Smooth muscle cell of the pulmonary artery (primary cell): ENCODE measurements at places on chromosomes 2 and 18. TPM values are rescaled to one million over a fixed set of nuclear protein-coding genes. Genes with fewer than 3 reads are reported as not detected.

Gene APOB
- under 0.01 TPM in 1 of 2 replicates, not detected in the other for total RNA-seq

Gene SERPINE2
- 1,946 and 2,691 TPM in 2 replicates for total RNA-seq

Gene MARCO
- total RNA-seq = not detected in 2 replicates

Gene GATA6
- total RNA-seq = 40.3 and 57.2 TPM in 2 replicates

Gene INHBB
- total RNA-seq = 0.03 and 0.52 TPM in 2 replicates

Gene DOK6
- 2.8 and 14.1 TPM in 2 replicates for total RNA-seq

Gene CYP27A1
- total RNA-seq = 6.8 and 13.7 TPM in 2 replicates

Gene FSIP2
- 0.03 and 0.13 TPM in 2 replicates for total RNA-seq

Gene AGXT
- total RNA-seq = not detected in 2 replicates

Gene SERPINB2
- 0.50 and 14.4 TPM in 2 replicates for total RNA-seq

Gene HDLBP
- 1,582 and 1,585 TPM in 2 replicates for total RNA-seq

Gene TMEM163
- 0.13 and 0.76 TPM in 2 replicates for total RNA-seq

Gene C2orf81
- total RNA-seq = 1.2 and 3.5 TPM in 2 replicates

Gene LGALSL
- 4.5 and 7.4 TPM in 2 replicates for total RNA-seq

Gene IL37
- not detected in 2 replicates for total RNA-seq

Gene COBLL1
- 13.3 and 16.1 TPM in 2 replicates for total RNA-seq

Gene PLGLB2
- 0.92 and 1.3 TPM in 2 replicates for total RNA-seq

Gene C2orf76
- total RNA-seq = 7.0 and 8.8 TPM in 2 replicates

Gene LIMS4
- 3.1 and 9.4 TPM in 2 replicates for total RNA-seq

Gene LIMS2
- 8.3 and 8.8 TPM in 2 replicates for total RNA-seq

Gene MIB1
- 60.9 and 63.2 TPM in 2 replicates for total RNA-seq

Gene KLHL41
- 0.56 and 0.72 TPM in 2 replicates for total RNA-seq

Gene CCDC102B
- total RNA-seq = 7.1 and 64.7 TPM in 2 replicates

Gene IGFBP5
- total RNA-seq = 1,272 and 1,451 TPM in 2 replicates
